ENCODE measurements at places on chromosomes 2 and 18. TPM values are rescaled to one million over a fixed set of nuclear protein-coding genes. Genes with fewer than 3 reads are reported as not detected.

DNA sequence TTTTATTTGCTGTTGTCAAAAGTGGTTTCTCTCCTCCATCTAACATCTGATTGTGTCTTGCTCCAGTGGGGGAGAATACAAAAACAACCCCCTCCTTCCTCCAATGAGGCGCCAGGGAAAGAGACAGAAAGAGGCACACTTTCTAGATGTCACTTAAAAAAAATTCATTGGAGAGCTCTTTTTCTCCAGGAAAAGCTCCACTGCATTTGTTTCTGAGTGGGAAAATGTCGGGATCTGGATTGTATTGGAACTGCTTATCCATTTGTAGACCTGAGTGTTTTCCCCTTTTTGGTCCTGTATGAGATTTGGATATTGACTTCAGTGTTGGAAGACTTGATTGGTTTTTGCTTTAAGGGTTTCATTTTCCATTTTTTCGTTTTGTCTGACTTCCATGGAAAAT lies 995 bp downstream of the MBD5 start:
- peak overlapping the region; percentile 99 for H3K27ac ChIP-seq
- peak overlapping the region; percentile 100 for H3K4me3 ChIP-seq
- H3K4me1 ChIP-seq, result peaks cover 18% of the 10 kb centered on the region
- no peaks in the 10 kb centered on the region for H3K36me3 ChIP-seq

DNA sequence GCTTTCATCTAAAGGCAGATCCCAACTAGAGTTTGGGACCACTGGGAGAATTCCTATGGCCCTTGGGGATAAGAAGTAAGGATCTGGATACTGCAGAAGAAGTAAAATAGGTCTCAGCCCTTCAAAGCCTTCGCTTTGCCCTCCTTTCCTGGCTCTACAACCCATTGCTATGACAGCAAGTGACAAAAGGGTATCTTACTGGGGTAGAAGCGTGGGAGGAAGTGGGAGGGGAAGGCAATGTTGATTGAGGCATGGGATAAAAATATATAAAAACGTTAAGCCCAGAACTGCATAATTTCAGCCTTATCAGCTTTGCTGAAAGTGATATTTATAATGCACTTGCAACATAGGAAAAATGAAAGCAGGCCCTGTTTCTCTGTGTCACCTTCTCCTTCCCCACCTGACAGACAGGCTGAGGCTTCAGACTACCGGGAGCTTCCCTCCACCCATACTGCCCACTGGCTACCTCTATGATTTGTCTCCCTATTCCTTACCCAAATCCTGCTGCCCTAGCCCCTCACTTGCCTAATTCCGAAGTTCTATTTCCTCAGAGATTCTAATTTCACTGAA lies 14.9 kb upstream of the SOS1 start:
- no peaks in the 10 kb centered on the region for H3K4me1 ChIP-seq
- H3K27me3 ChIP-seq, result peaks cover 1% of the 10 kb centered on the region
- H3K36me3 ChIP-seq, result no peaks in the 10 kb centered on the region
- no peak overlapping the region for H3K4me3 ChIP-seq

DNA sequence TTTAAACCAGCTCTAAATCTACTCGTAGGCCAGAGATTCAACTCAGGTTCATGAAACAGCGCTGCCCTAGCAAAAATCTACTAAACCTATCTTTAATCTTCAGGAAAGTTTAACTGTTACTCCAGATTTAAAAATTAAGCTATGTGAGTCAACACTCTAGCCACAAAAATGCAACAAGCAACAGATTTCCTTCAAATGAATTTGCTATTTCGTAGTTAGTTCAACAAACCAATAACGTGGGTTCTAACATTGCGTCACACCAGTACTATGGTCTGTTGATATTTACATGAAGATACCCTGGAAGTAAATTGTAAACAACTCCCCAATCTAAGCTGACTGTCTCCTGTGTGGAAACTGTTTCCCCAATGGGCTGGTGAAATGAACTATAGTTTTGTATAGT lies 71.2 kb downstream of the FIGN start:
- no peaks in the 10 kb centered on the region for H3K36me3 ChIP-seq
- H3K4me1 ChIP-seq, result peaks cover 3% of the 10 kb centered on the region
- no peak for DNase-seq
- H3K4me3 ChIP-seq, result no peak overlapping the region

GRCh38 chr2:207490441-207490840 lies 39.3 kb upstream of the CREB1 start:
- no peaks in the 10 kb centered on the region for H3K36me3 ChIP-seq
- H3K27me3 ChIP-seq, result peaks cover 3% of the 10 kb centered on the region
- peaks cover 12% of the 10 kb centered on the region for H3K4me1 ChIP-seq
- no peak overlapping the region for H3K4me3 ChIP-seq

GRCh38 chr2:235510318-235510717 lies 16.5 kb downstream of the AGAP1 start:
- H3K36me3 ChIP-seq, result peaks cover 5% of the 10 kb centered on the region
- peaks cover 27% of the 10 kb centered on the region for H3K4me1 ChIP-seq

- no peaks in the 10 kb centered on the region for H3K4me1 ChIP-seq
- peaks cover 2% of the 10 kb centered on the region for H3K27me3 ChIP-seq
- DNase-seq, result no peak
Observed at GRCh38 chr2:30022444-30023071, 101.2 kb upstream of the ALK start.

GRCh38 chr2:127388423-127389164 lies 819 bp upstream of the MAP3K2 start:
- no peak for DNase-seq
- H3K27me3 ChIP-seq, result peaks cover 6% of the 10 kb centered on the region
- H3K4me3 ChIP-seq, result peak overlapping the region; percentile 76
- peaks cover 10% of the 10 kb centered on the region for H3K4me1 ChIP-seq
- no peaks in the 10 kb centered on the region for H3K36me3 ChIP-seq

Gene SCN7A
- total RNA-seq, result 0.32 TPM

Gene UGT1A5
- not detected for total RNA-seq

Gene RAB6C
- total RNA-seq, result 0.25 TPM

Gene SLC11A1
- total RNA-seq, result not detected

Data from glutamatergic neuron (in vitro differentiated cells).